Right hindlimb (tissue), 1 donor: ENCODE measurements at places on chromosomes 6 and 20.

DNA sequence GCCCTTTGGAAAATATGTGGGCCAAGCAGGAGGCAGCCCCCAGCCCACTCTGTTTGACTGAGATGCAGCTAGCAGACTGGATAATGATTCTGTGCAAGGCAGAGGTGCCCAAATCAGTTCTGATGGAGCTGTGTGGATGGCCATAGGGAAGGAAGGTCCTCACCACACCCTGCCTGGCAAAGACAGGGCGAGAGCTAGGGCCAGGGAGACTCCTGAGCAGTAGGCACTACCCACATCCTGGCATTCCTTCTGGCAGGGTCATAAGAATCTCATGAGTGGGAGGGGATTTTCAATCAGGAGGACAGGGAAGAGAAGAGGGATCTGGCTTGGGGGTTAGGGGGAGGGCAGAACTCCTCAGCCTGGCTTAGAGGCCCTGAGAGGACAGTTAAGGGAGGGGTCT lies 18.6 kb upstream of the TREM2 start:
- DNase-seq: no peak

DNA sequence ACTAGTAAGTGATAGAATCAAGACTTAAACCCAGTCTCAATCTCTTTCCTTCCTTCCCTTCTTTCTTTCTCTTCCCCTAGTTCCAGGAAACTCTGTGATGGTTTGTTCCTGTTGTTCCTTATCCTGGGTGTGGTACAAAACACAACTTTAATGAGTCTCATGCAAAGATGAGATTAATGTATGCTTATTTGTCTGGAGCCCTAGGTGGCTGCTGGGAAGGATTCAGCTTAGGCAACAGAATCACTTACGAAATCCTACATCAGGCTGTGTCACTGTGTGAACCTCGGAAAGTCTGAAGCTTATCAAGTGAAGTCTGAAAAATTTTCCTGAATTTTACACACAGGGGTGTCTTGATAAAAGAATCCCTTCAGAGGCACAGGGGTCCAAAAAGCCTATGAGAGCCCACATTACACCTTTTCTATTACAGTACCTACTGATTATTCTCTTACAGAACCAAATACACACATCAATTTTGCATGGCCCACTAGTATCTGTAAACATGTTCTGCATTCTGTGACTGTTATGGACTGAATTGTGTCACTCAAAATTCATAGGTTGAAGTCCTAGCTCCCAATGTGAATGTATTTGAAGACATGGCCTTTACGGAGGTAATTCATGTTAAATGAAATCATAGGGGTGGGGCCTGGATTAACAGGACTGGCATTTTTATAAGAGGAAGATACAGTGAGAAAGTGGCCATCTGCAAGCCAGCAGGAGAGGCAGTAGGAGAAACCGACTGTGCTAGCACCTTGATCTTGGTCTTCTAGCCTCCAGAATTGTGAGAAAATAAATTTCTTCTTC lies 144.7 kb downstream of the MYB start:
- no peak for DNase-seq

DNA sequence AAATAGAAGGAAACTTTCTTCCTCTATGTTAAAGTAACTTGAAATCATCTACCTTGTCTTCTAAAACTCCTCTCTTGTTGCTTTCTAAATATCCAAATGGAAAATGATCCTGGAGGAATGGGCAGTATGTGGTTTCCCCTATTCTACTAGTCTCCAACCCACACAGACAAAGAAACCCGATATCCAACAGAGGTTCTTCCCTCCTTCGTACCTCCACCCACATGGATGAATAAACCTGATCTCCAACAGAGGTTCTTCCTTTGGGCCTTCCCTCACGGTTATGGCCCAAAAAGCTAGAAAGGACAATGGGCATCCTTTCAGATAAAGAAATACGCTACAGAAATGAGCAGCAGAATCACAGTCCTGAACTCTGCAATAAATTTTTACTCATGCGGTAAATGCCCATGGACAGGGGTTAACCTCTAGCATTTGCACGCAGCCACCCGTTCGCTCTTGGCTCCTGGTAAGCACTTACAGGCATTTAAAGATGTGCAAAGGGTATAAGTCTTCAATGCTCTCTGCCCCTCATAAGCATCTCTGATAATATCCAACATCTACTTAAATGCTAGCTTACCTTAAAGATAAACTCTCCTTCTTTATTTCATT lies 130.9 kb downstream of the GMPR start:
- no peak for DNase-seq

- DNase-seq: no peak
Observed at GRCh38 chr6:170135461-170135820, 155.4 kb downstream of the DLL1 start.

- DNase-seq: no peak
Observed at GRCh38 chr6:37306624-37307222, 47.1 kb upstream of the RNF8 start.

GRCh38 chr20:58822748-58823730 lies 27.7 kb downstream of the GNAS-AS1 start:
- peak; percentile 61 for DNase-seq

GRCh38 chr20:38304845-38305447 lies 990 bp downstream of the BPI start:
- DNase-seq: no peak

DNA sequence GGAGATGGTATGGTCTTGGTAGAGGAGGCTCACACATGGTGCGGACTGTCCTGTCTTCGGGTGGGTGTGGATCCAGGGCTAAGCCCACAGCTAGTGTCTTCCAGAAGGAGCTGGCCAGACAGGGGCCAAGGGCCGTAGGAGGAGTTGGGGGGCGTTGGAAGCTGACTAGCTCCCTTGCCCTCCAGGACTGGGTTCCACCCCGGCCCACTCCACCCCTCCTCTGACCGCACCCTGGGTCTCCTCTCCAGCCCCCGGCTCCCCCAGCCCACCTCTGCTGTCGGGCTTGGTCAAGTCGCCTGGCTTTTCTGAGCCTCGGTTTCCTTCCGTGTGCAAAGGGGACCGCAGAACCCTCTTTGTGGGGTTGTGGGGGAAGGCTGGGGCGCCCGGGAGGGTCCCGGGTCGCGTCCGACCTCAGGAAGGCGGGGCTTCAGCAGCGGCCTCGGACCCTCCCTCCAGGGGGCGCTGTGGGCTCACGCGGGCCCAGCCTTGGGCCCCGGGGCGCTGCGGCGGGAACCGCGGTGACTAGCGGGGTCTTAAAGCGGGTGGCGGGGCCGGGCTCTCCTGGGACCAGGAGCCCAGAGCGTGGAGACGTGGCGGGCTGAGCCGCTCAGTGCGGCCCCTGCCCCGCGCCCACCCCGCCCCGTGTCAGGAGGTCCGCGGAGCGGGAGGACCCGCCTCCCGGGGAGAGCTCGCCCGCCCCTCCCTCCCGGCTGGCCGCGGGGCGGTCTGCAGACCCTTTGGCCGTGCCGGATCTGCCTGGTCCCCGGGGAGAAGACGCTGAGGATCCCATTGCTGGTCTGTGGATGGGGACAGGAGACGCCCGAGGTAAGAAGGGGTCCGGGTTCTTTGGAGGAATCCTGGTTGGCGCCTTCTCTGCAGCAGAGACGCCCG lies 5.4 kb downstream of the NPBWR2 start:
- no peak for DNase-seq

GRCh38 chr20:49482621-49483017 lies at the start of gene KCNB1:
KCNB1 (minus strand) TSS chr20:49482668; CDS start chr20:49482480, 188 bp downstream.
- DNase-seq: peak; percentile 73

- DNase-seq: no peak
Observed at GRCh38 chr6:50819904-50820868, 1.5 kb downstream of the TFAP2B start.

GRCh38 chr20:12054556-12054955 lies 136.9 kb downstream of the BTBD3 start:
- DNase-seq: no peak

- DNase-seq: peak; percentile 96
Observed at GRCh38 chr20:58471193-58472164, 43.7 kb downstream of the APCDD1L start.

DNA sequence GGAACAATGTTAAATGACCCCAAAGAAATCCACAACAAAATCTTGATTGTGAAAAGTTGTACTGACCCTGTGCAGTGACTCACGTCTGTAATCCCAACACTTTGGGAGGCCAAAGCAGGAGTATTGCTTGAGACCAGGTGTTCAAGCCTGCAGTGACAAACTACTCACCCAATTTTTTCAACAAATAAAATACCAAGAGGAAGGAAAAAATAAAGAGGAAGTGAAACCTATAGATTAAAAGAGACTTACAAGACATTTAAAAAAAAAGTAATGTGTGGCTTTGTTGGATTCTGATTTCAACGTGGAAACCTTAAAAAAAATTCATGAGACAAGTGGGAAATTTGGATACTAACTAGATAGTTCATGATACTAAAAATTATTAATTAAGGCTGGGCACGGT lies 31.9 kb downstream of the GINS1 start:
- no peak for DNase-seq

- no peak for DNase-seq
Observed at GRCh38 chr6:21279619-21280018, 313.9 kb upstream of the SOX4 start.

- DNase-seq: no peak
Observed at GRCh38 chr20:58215116-58215515, 13.3 kb downstream of the ANKRD60 start.
